ENCODE measurements at places on chromosomes 1 and 21.

GRCh38 chr1:153374071-153374470 is 1.4 kb downstream of the S100A12 start:
- no peak for DNase-seq

GRCh38 chr1:175373786-175374623 is 181.4 kb upstream of the KIAA0040 start:
- peak; percentile 61 for DNase-seq

- no peak for DNase-seq
Observed at GRCh38 chr1:40753142-40753882, 30.3 kb upstream of the KCNQ4 start.

DNA sequence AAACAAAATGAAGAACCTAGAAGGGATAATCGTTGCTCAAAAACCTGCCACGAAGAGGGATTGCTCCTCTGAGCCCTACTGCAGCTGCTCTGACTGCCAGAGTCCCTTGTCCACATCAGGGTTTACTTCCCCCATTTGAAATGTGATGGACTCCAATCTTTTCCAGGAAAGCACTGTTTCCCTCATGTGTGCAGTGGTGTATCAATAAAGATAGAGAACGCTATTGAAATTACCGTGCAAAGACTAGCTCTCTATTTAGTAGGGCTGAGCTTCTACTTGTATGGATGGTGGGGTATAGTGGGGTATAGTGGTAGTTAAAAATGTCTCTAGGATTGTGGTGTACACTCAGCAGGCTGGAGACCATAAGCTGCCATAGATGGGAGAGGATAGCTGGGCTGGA is 3.7 kb downstream of the TMCO2 start:
- DNase-seq, result no peak

DNA sequence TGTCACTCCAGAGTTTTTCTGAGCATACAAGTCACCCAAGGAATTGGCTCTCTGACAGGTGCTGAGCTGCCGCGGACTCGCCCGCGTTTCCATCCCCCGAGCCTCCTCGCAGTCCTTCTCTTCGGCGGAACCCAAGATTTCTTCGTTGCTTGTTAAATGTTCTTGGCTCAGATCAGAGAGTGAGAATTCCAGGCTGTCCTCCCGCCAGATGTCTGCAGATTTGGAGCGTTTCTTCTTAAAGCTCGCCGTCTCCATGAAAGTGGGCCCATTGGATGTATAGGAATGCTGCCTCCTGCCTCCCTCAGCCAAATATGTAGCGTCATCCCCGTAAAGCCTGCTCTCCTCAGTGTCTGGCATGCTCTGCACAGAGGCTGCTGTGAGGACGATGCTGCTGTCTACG is 77.8 kb downstream of the TIAM1 start:
- DNase-seq, result no peak

DNA sequence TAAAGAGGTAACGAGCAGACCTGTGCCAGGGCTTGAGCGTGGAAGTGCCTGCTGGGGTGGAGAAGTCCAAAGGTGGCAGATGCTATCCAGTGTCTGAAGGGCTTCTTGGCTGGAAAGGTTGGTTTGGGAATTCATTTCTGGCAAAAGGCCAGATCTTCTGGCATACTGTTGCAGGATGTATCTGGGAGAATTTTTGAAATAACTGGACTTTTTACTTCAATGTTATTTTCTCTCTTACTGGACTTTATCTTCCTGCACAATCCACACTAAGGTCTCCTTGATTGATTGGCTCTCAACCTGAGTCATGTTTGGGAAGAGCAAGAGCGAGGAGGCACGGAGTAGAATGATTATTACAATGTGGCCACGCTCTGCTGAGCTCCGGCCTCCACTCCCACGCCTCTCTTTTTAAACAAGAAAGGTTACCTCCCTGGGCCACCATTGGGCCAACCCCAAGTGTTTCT is 278.4 kb downstream of the TM2D1 start:
- no peak for DNase-seq

DNA sequence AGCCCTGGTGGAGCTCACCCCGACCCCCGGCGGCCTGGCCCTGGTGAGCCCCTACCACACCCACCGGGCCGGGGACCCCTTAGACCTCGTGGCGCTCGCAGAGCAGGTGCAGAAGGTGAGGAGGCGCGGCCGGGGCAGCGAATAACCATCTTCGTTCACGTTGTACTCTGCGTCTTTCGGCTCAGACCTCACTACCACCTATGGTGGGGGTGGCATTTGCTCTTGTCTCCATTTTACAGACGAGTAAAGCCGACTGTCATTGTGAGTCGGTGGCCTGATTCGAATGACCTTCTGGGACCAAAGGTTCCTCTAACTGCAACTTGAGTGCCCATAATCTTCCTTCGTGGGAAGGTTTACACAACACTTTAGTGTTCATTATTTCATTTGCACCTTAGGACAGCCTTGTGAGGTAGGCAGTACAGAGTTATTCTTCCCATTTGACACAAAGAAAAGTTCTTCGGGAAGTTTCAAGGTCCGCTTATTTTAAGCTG is 506 bp downstream of the C1orf50 start:
- DNase-seq, result peak; percentile 60

DNA sequence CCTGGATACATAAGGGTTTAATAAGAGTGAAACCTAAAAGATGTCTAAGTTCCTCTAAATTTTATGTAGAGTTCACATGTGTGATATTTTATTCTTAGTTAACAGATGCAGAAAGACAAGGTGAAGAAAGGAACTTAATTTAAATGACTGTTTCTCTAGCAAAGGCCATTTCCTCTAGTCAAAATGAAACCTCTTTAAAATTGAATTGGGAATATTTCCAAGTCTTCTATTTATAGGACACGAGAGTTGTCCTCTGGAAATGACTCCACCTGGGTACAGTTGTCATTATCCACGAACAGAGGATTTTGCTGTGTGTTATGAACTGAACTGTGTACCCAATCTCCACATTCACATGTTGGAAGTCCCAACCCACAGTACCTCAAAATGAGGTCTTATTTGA is 64.5 kb upstream of the KCNK1 start:
- DNase-seq, result no peak

- DNase-seq, result no peak
Observed at GRCh38 chr1:201653883-201654282, 115.0 kb downstream of the NAV1 start.

DNA sequence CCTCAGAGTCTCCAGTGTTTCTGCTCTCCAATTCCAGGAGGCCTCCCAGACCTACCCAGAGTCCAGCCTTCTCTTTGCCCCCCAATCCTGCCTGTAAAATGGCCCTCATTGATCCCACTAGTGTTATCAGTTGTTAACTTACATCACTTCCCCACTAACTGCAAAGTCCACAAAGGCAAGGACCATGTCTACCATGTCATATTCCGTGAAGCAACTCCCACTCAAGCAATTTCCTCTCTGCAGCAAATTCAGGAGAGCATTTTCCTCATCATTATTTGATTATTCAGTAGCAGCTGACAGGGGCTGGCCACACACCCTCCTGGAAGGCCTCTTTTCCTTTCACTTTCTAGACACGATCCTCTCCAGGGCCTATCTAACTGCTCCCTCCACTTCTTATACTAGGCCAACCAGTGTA is 153.5 kb downstream of the RERE start:
- peak; percentile 46 for DNase-seq

GRCh38 chr1:40341491-40342380 is 24.6 kb upstream of the COL9A2 start:
- no peak for DNase-seq

DNA sequence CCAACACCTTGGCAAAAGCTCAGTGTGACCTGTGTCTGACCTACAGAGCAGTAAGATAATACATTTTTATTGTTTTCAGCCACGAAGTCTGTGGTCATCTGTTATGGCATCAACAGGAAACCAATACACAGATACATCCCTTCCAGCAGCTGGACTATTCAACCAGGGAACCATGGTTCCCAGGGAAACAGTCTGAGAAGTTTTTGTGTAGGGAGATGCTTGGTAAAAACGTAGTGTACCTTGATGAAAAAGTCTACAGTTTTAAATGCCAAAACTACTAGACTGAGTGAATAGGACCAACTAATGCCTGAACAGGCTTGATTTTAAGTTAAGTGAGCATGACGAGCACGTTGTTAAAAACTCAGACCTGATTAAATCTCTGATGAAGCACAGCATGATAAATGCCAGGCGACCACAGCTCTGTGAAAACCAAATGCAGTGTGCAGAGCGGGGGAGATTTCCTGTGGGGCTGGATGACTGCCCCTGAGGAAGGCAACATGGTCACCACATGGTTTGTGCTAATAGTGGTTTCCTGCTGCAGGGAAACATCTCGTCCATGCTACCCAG is 228.9 kb downstream of the TNR start:
- peak; percentile 55 for DNase-seq

DNA sequence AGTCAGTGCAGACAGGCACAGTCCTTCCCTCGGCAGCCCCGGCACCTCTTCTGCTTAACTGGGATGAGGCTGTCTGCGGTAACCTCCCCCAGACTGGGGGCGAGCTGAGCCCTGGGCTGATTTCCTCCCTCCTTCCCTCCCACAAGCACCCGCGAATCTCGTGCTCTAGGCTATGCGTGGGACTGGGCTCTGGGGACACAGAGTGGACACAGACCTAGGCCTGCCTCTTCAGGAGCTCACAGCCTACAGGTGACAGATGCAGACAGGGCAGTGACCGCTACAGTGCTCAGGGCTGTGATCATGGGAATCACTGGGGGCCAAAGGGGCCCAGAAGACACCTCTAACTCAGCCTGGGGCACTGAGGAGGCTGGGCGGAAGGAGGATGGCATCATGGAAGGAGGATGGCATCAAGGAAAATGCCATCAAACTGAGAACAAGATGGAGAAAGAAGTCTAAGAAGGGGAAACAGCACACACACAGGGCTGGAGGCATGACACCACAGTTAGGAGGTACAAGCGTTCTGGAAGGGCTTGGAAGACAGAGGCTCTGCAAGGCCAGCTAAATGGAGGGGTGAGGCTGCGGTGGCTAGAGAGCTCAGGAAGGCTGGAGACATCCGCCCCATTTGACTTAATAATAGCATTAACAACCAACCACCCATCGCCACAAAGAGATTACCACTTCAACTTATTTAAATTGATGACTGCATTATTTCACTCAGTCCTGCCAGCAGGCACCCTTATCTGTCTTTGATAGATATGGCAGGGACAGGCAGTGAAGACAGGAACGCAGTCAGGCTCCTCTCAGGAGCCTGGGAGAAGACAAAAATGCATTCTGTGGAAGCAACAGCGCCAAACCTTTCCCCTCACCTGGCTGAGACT is 4.2 kb downstream of the TTC39A start:
- no peak for DNase-seq

DNA sequence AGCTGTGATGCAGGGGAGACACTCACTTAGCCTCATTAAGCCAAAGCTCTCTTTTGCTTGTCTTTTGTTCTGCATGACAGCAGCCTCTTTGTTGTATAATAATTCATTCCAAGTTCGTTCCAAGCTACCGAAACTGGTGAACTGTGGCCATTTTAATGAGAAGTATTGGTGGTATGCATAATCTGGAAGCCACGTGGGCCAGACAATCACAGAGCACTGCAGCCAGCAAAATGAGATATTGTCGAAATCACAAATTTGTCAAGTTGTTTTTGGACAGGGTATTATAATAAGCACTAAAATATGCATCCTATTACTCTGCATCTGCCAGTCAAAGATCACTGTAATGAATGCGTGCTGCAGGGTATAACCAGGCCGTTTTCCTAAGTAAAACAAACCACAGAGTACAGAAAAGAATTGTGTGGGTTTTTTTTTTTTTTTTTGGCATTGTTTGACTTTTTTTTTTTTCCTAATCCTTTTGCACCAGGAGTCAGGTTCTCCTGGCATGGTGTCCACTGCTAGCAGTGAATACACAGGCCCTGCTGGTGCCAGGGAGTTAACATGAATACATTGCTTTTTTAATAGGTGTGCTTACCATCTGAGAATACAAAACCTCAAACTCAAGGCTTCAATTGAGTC is 423.9 kb downstream of the PTBP2 start:
- no peak for DNase-seq

DNA sequence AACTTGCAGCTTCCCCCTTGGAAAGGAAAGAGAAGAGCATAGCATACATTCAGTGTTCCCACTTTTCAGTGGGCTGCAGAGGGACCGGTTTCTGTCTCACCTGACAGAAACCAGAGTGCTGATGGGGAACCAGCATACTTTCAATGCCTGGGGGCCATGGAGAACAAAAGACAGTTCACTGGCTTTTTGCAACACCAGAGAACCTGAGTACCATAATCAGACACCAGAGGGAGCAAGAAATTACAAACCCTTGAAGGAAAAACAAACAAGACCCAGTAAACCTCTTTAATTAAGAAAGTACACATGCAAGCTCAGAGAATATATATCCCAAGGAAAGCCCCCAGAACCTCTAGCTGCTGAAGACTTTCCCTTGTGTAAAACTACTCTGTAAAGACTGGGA is 51.1 kb downstream of the CSMD2 start:
- DNase-seq, result peak; percentile 23

DNA sequence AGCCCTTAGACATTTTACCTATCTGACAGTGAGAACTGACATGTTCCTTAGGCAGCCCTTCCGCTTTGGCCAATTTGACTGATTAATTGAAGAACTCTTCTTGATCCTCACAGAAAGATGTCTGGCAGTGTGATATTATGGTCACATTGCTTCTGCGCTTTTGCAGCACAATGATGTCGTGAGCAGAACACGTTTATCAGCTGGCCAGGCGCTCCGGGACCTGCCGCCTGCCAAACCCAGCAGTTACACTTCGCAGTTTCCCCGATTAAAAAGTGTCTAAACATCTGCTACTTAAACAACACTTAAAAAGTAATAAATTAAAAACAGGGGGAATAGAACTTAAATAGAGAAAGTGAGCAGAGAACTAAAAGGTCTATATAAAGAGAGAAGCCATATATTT is 103.5 kb upstream of the ETS2 start:
- no peak for DNase-seq

DNA sequence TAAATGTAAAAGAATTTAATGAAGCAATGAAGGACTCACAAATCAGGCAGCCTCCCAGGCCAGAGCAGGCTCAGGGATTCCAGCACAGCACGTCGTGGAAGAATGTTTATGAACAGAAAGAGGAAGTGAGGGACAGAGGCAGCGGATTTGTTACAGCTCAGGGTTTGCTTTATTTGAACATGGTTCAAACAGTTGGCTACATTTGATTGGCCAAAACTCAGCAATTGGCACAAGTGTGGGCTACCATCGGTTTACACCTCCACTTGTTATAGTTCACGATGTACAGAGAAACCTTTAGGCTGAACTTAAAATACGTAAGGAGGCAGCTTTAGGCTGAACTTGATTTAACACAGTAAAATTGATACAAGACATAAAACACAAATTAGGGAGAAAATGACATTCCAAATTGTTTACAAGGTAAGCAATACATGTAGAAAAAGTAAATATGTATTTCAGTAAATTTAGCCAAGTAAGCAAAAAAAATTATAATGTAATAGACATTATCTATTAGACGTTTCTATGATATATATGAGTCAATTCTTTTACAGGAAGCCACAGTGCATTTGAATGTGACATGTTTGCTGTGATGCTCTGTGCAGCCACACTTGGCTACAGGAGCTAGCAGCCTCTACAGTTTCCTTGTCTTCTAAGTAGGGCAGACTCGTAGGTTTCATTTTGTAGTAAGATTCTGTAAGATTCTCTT is 126.5 kb downstream of the ADSS2 start:
- DNase-seq, result peak; percentile 62

DNA sequence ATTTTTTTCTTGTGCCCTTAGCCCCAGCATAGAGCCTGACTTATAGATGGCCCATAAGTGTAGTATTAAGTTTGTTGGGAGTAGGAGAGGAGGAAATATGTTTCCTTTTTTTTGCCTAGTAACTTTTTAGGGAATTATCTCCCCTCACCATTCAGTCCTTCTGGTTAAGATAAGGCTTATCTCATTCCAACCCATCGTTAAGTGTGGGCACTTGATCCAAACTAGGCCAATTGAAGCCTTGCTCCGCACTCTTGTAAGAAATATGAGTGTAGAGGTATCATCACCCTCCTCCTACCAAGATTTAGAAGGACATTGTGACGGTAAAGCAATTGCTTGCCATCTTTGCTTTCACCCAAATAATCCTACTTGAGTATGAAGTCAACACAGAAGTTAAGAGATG is 8.8 kb upstream of the FGGY start:
- DNase-seq, result peak; percentile 35

Data from hematopoietic multipotent progenitor cell treated with erythropoietin and hydrocortisone succinate and interleukin-3 and kit ligand, for 6 days (in vitro differentiated cells).